ENCODE measurements at places on chromosomes 11 and 22. TPM values are rescaled to one million over a fixed set of nuclear protein-coding genes. Genes with fewer than 3 reads are reported as not detected.

Gene ELF5
- total RNA-seq = not detected

Gene MRGPRE
- not detected for total RNA-seq

DNA sequence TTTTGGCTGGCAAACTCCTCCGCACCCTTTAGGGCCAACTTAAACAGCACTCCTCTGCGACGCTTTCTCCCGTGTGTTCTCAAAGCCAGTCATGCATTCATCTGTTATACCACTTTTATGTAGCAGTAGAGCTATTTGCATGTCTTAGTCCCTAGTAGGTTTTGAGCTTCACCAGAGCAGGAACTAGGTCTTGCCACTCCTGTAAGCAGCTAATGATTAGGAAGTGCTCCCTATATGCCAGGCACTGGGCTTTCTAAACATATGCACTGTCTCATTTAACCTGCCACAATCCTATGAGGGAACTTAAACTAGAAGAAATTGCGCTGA, 180.8 kb downstream of the DBX1 start:
- no peak overlapping the region for H3K27ac ChIP-seq
- H3K4me1 ChIP-seq = no peaks in the 10 kb centered on the region
- H3K36me3 ChIP-seq = peaks cover 2% of the 10 kb centered on the region

DNA sequence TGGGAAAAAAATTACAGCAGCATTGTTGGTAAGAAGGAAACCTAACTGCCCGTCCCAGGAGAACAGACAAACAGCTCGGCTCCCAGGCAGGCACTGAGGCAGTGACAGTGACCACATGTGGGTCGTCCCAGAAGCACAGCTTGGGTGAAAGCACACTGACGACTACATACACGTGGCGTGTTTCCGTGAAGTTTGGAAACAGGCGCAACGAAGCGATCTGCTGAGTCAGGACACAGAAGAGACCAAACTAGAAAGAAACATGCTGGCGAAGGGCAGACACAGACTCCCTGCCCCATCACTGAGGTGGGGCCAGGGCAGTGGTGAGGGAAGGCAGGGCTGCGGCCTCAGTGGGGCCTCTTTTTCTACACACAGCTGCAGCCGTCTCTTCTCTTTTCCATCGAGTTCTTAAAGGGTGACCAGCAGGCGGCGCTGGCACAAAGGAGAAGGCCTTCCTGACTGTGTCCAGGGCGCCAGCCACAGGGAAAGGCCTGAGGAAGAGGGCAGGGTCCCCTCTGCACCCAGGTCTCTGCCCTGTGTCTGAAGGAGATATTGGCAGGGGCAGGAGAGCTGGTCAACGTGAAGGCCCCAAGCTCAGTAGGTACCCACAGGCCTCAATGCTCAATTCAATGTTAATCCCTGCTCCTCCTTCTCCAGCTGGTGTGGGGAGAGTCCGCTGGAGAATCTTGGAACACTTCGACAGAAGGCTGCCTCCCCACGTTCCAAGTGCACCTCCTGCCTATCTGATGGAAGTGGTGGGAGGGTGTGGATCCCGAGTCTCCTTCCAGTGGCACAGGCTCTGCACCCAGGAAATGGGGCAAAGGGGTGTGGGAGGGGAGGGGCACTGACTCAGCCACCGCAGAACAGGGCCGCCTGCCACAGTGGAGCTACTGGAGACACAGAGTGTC, 19.9 kb downstream of the CARS1 start:
- H3K27me3 ChIP-seq = no peaks in the 10 kb centered on the region
- H3K36me3 ChIP-seq = peaks cover 6% of the 10 kb centered on the region
- peak overlapping the region; percentile 15 for H3K4me3 ChIP-seq
- no peak for DNase-seq
- peaks cover 23% of the 10 kb centered on the region for H3K4me1 ChIP-seq

- no peaks in the 10 kb centered on the region for H3K36me3 ChIP-seq
- peak overlapping the region; percentile 2 for H3K4me3 ChIP-seq
- DNase-seq = no peak
- H3K27me3 ChIP-seq = no peaks in the 10 kb centered on the region
- H3K4me1 ChIP-seq = peaks cover 27% of the 10 kb centered on the region
- H3K27ac ChIP-seq = no peak overlapping the region
Observed at GRCh38 chr22:36423461-36424404, 36.0 kb upstream of the MYH9 start.

- peak overlapping the region; percentile 3 for H3K4me3 ChIP-seq
- peaks cover 29% of the 10 kb centered on the region for H3K4me1 ChIP-seq
- no peaks in the 10 kb centered on the region for H3K36me3 ChIP-seq
- DNase-seq = no peak
- no peaks in the 10 kb centered on the region for H3K27me3 ChIP-seq
Observed at GRCh38 chr22:44714703-44715350, 12.8 kb downstream of the PRR5 start.

- H3K4me3 ChIP-seq = no peak overlapping the region
- H3K27me3 ChIP-seq = peaks cover 26% of the 10 kb centered on the region
- H3K4me1 ChIP-seq = no peaks in the 10 kb centered on the region
- H3K27ac ChIP-seq = no peak overlapping the region
Observed at GRCh38 chr11:108632041-108632704, 32.7 kb upstream of the DDX10 start.

- peaks cover 5% of the 10 kb centered on the region for H3K36me3 ChIP-seq
- H3K27me3 ChIP-seq = no peaks in the 10 kb centered on the region
- H3K27ac ChIP-seq = no peak overlapping the region
- peaks cover 2% of the 10 kb centered on the region for H3K4me1 ChIP-seq
- H3K4me3 ChIP-seq = no peak overlapping the region
Observed at GRCh38 chr11:87265979-87266378, 228.2 kb downstream of the TMEM135 start.

- H3K27me3 ChIP-seq = peaks cover 44% of the 10 kb centered on the region
- no peaks in the 10 kb centered on the region for H3K4me1 ChIP-seq
- no peak overlapping the region for H3K4me3 ChIP-seq
- no peaks in the 10 kb centered on the region for H3K36me3 ChIP-seq
- no peak for DNase-seq
Observed at GRCh38 chr11:12998336-12998735, 10.8 kb upstream of the RASSF10 start.

GRCh38 chr22:36015811-36016529, 12.7 kb downstream of the RBFOX2 start:
- H3K4me3 ChIP-seq = no peak overlapping the region
- peaks cover 36% of the 10 kb centered on the region for H3K27me3 ChIP-seq
- peaks cover 8% of the 10 kb centered on the region for H3K4me1 ChIP-seq
- H3K27ac ChIP-seq = no peak overlapping the region

GRCh38 chr11:10506008-10506370, 35.0 kb downstream of the RNF141 start:
- H3K27me3 ChIP-seq = no peaks in the 10 kb centered on the region
- no peaks in the 10 kb centered on the region for H3K36me3 ChIP-seq

DNA sequence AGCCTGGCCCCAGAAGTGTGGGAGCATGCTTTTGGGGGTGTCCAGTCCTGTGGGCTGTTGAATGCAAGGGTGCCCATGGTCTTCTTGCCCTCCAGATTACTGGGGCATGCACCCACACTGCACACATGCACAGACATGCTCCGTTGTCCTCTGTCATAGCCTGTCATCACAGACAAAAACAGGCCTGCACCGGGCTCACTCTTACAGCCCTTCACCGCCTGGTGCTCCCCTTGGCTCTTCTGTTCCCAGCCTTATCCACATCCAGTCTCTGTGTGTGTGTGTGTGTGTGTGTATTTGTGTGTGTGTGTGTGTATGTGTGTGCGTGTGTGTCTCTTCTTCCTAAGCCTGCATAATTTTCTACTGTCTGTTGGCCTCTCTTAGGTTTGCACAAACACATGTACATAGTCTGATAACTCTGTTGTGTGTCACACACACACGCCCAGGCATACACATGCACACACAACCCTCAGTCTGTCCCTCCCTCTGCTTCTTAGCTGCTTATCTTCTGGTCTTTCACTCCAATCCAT, 23.4 kb upstream of the NECTIN1 start:
- DNase-seq = no peak
- H3K27me3 ChIP-seq = peaks cover 55% of the 10 kb centered on the region
- H3K27ac ChIP-seq = peak overlapping the region; percentile 71
- peaks cover 15% of the 10 kb centered on the region for H3K4me1 ChIP-seq

GRCh38 chr11:72700146-72700545, 25.9 kb upstream of the PDE2A start:
- no peak for DNase-seq
- no peaks in the 10 kb centered on the region for H3K27me3 ChIP-seq
- H3K4me1 ChIP-seq = peaks cover 8% of the 10 kb centered on the region
- H3K27ac ChIP-seq = peak overlapping the region; percentile 77
- H3K36me3 ChIP-seq = peaks cover 15% of the 10 kb centered on the region
- no peak overlapping the region for H3K4me3 ChIP-seq

GRCh38 chr11:96143041-96143521, 199.9 kb downstream of the MAML2 start:
- DNase-seq = no peak
- H3K27me3 ChIP-seq = no peaks in the 10 kb centered on the region
- no peak overlapping the region for H3K4me3 ChIP-seq
- no peaks in the 10 kb centered on the region for H3K36me3 ChIP-seq
- no peak overlapping the region for H3K27ac ChIP-seq

DNA sequence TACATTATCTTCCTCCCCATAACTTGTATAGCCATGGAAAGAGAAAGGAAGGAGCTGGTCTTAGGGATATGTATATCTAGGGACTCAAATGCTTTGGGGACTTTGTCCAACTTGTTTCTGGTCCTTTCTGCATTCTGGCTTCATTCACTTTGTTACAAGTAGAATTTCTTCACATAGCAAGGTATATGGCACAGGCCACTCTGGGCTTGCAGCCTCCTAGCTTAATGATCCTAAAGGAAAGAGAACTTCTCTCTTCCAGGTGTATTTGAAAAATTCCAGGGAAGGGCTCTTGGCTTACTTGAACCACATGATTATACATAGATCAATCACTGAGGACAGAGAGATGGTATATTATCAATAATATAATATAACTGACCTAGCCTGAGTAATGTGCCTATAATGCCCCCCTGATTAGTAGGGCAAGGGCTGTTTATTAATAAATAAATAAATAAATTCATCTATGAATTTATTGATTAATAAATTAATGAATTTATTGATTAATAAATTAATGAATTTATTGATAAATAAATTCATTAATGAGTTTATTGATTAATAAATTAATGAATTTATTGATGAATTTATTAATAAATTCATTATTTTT, 48.2 kb upstream of the CEP295 start:
- no peaks in the 10 kb centered on the region for H3K4me1 ChIP-seq
- H3K36me3 ChIP-seq = no peaks in the 10 kb centered on the region
- no peak for DNase-seq
- H3K27me3 ChIP-seq = peaks cover 14% of the 10 kb centered on the region

- DNase-seq = peak; percentile 28
- peaks cover 3% of the 10 kb centered on the region for H3K4me1 ChIP-seq
- H3K4me3 ChIP-seq = no peak overlapping the region
Observed at GRCh38 chr11:12893787-12894672, 115.1 kb upstream of the RASSF10 start.

DNA sequence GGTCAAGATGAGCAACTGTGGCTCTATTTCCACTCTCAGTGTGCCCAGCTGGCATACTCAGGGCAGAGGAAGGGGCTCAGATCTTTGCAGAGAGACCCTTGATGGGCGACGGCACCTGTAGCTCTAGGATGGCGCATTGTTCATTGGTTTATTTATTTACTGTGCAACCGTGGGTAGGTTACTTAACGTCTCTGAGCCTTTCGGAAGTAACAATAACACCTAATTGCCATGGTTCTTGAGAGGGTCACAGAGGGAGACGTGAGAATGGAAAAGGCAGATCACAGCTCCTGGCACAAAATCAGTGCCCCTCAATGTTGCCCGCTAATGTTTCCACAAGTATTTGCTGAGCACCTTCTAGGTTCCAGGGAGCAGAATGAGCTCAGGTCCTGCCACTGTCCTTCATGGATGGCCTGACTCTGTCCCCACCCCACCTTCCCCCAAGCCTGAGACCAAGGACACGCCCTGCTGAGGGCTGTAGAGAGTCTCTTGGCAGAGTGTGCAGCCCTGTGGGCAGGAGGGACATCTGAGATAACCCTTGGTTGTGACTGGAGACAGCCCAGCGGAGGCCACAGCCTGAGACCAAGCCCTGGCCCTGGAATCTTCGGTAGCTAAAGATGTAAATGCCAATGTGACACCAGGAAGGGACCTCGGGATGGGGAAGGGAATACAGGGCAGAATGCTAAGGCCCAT, 780 bp upstream of the ALDH3B2 start:
- peaks cover 2% of the 10 kb centered on the region for H3K4me1 ChIP-seq
- no peaks in the 10 kb centered on the region for H3K36me3 ChIP-seq
- no peak overlapping the region for H3K4me3 ChIP-seq
- no peak overlapping the region for H3K27ac ChIP-seq

DNA sequence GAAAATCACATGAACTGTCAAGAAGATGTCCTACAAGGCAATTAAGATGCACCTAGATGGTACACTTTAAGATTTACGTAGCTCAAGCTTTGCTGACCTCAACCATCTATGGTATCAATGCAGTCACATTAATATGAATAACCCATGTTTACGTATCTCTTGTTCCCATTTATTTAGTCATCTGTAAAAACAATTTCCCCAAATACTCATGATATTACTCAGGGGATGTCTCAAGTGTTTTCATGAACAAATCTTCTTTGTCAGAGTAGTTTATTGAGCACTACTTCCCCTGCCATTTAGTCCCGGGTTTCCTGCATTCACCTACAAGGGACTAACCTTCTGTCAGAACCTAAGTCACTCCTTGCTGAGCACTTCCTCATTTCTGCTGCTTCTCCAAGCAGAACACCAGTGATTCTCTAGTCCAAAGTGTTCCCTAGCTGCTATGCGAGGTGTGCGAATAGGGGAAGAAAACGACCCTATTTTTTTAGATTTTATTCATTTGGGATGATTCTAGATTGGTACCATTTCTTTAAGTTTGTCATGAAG, 554.3 kb upstream of the LRRC4C start:
- DNase-seq = no peak
- no peaks in the 10 kb centered on the region for H3K36me3 ChIP-seq
- no peaks in the 10 kb centered on the region for H3K27me3 ChIP-seq
- no peak overlapping the region for H3K27ac ChIP-seq
- H3K4me1 ChIP-seq = no peaks in the 10 kb centered on the region
- no peak overlapping the region for H3K4me3 ChIP-seq

Gene FHIP1B
- total RNA-seq = 27.6 TPM

Gene PGM2L1
- total RNA-seq = 10.2 TPM

Gene GNG3
- total RNA-seq = not detected

DNA sequence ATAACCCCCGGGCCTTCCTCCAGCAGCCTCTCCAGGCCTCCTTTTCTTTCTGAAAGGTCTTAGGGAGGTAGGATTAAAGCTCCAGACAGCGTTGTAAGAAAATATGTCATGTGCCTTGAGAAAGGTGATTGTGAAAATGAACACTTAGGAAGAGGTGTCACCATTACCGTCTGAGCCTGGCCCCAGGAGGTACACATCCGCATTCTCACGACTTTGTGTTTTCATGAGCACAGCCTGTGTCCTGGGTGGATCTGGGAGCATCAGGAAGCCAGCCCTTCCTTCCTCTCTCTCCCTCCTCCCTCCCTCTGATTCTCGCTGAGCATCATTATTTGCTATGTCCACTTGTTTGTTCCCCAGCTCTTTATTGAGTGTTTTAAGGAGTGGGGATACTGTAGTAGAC, 105.1 kb upstream of the CRYBB3 start:
- H3K36me3 ChIP-seq = no peaks in the 10 kb centered on the region
- no peak overlapping the region for H3K4me3 ChIP-seq
- peak overlapping the region; percentile 45 for H3K27ac ChIP-seq

- H3K36me3 ChIP-seq = no peaks in the 10 kb centered on the region
- peaks cover 15% of the 10 kb centered on the region for H3K27me3 ChIP-seq
- no peak overlapping the region for H3K4me3 ChIP-seq
- no peak for DNase-seq
- no peak overlapping the region for H3K27ac ChIP-seq
- peaks cover 15% of the 10 kb centered on the region for H3K4me1 ChIP-seq
Observed at GRCh38 chr11:134041791-134042696, 26.8 kb upstream of the JAM3 start.

- no peaks in the 10 kb centered on the region for H3K4me1 ChIP-seq
- H3K36me3 ChIP-seq = no peaks in the 10 kb centered on the region
- H3K4me3 ChIP-seq = no peak overlapping the region
Observed at GRCh38 chr11:122598971-122599370, 56.6 kb upstream of the UBASH3B start.
